OCI-LY7 (cell line): ENCODE measurements at places on chromosomes 4 and X.

GRCh38 chr4:56646341-56646740 is 34.8 kb downstream of the HOPX start:
- DNase-seq, result no peak

- no peak for DNase-seq
Measured at GRCh38 chr4:120403296-120403695, 336.6 kb upstream of the MAD2L1 start.

DNA sequence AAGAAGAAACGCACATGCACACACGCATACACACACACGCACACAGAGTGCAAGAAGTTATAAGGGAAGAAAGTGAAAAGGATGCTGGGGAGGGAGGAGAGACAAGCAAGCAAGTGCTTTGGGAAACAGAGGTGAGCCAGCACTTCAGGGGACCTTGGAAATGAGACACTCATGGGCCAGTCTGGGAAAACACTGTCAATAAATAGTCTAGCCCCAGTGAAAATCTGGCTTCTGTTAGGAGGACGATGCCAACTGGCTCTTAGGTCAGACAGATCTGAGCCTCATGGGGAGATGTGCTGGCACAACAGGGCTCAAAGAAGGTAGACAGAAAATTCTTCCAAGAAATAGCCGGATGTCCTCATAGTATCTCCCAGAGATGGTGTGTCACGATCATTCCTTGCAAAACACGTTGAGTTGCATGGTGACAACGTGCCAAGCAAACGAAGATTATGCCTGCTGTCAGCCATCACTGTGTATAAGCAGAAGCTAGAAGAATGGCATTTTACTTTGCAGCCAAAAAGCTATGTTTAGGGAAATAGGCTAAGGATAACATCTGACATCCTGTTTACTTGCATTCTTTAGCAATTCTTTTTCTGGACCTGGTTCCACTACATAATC is 557 bp upstream of the ARHGEF6 start:
- DNase-seq, result peak; percentile 25

GRCh38 chr4:85569730-85570299 is 94.9 kb downstream of the ARHGAP24 start:
- no peak for DNase-seq

DNA sequence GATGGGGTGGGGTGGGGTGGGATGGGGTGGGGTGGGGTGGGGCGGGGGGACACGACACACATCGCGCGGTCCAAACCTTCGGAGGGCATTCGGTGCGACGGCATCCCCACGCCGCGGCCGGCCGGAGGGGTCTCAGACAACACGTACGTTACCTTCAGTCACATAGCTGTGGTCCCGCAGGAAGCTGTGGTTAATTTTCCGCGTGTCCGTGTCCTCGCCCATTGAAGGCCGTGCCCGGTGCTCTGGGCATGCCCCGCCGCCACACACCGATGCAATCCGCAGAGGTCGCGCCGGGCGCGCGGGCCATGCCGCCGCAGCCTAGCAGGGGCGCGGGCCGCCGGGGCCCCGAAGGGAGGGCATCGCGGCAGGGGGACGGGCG is 417 bp downstream of the PPP2R2C start:
- DNase-seq, result no peak

DNA sequence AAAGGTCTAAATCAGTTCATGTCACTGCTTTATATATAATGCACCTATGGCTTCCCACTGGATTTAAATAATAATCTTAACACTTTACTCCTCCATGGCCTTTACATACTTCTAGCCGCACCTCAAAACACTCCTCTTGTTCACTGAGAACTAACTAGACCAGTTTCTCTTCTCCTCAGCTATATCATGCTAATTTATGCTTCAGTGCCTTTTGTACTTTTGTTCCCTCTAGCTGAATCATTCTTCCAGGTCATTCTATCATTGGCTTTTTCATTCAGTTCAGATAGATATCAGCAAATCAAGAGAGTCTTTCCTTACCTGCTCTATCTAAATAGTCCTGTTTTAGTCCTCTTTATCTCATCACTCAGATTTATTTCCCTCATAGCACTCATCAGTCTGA is 64.2 kb downstream of the TET2 start:
- DNase-seq, result no peak
